A549 treated with ZK216348 at 1 μM for 4 hours (cell line): ENCODE measurements at places on chromosomes 11 and 22. TPM values are rescaled to one million over a fixed set of nuclear protein-coding genes. Genes with fewer than 3 reads are reported as not detected.

The NPAS4 gene
- total RNA-seq, result not detected in 5 replicates

The CBX7 gene
- total RNA-seq, result 0.70 to 1.7 TPM (median 1.2 TPM) in 5 replicates

The KREMEN1 gene
- 2.6 to 5.4 TPM (median 4.2 TPM) in 5 replicates for total RNA-seq

The PITPNM1 gene
- total RNA-seq, result 34.1 to 60.5 TPM (median 47.3 TPM) in 5 replicates

The ANGPTL5 gene
- total RNA-seq, result 0.13 TPM in 1 of 5 replicates, not detected in the others

The NRGN gene
- total RNA-seq, result 7.3 to 12.6 TPM (median 11.1 TPM) in 5 replicates

The CRYAB gene
- total RNA-seq, result 6.4 to 15.9 TPM (median 9.5 TPM) in 5 replicates

The LIN7C gene
- 3.8 to 10.1 TPM (median 5.9 TPM) in 5 replicates for total RNA-seq

The OR52H1 gene
- not detected in 5 replicates for total RNA-seq

The CD82 gene
- total RNA-seq, result 4.6 to 8.4 TPM (median 6.2 TPM) in 5 replicates
